Natural killer cell (primary cell): ENCODE measurements at places on chromosomes 4 and X.
A peak's percentile ranks its signal among the peaks of the same experiment; 100 is the strongest.

- H3K27me3 ChIP-seq = no peaks in the 10 kb centered on the region
- H3K4me3 ChIP-seq = no peak overlapping the region
- no peaks in the 10 kb centered on the region for H3K36me3 ChIP-seq
- H3K4me1 ChIP-seq = no peaks in the 10 kb centered on the region
- no peak overlapping the region for H3K27ac ChIP-seq
- no peak for DNase-seq
Observed at GRCh38 chr4:130485371-130485770, 1389.4 kb downstream of the C4orf33 start.

DNA sequence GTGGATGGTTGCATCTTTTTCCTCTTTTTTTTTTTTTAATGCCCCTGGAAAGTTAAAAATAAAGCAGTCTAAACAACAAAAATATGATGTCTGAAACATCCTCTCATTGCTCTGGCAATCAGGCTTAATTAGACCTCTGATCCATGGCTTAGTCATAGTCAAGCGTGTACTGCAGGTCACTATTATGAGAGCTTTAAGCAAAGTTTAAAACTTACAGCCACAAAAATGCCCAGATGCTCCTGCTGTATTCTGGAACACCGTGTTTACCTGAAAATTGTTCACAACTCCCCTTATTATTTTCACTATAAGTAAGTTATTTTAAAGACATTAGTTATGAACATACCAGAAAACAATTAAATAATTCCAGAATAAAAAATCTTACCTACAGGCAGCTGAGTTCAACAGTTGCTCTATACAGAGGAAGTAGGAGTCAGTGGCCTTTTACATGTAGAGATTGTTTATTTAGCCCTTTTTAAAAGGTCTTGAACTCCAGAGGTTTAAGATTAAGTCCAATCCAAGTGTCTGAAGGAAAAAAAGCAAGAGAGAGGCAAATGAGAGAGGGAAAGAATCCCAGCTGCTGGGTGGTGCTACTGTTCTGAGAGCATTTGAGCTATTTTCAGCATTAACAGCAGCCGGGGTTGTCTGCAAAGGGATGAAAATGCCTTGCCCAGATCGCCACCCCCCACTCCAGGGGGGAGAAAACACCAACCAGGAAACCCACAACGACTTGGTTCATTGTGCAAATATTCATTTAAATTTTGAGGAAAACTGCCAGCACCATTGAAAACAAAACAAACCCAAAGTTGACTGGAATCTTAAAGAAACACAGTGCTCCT lies 36.9 kb downstream of the SORBS2 start:
- H3K27me3 ChIP-seq = no peaks in the 10 kb centered on the region
- no peak overlapping the region for H3K4me3 ChIP-seq
- no peak overlapping the region for H3K27ac ChIP-seq
- no peak for DNase-seq
- H3K4me1 ChIP-seq = no peaks in the 10 kb centered on the region

DNA sequence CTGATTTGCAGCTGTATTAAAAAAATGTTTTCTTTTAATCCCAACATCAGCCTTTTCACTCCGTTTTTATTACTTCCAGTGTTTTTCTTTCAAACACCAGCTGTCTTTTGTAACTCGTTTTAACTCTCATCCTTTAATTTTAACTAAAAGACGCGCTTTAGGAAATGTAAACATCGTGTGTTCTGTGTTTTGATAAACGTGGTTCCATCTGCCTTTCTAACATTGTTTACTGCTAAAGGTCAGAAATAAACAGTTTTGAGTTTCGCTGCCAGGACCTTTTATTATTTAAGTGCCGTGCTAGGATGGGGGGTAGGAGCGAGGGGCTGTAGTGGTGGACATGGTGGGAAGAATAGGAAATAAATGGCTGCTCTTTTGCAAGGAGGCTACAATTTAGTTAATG lies 1.5 kb downstream of the N4BP2 start:
- H3K4me3 ChIP-seq = peak overlapping the region; percentile 55
- H3K36me3 ChIP-seq = no peaks in the 10 kb centered on the region
- no peaks in the 10 kb centered on the region for H3K27me3 ChIP-seq
- peaks cover 18% of the 10 kb centered on the region for H3K4me1 ChIP-seq

DNA sequence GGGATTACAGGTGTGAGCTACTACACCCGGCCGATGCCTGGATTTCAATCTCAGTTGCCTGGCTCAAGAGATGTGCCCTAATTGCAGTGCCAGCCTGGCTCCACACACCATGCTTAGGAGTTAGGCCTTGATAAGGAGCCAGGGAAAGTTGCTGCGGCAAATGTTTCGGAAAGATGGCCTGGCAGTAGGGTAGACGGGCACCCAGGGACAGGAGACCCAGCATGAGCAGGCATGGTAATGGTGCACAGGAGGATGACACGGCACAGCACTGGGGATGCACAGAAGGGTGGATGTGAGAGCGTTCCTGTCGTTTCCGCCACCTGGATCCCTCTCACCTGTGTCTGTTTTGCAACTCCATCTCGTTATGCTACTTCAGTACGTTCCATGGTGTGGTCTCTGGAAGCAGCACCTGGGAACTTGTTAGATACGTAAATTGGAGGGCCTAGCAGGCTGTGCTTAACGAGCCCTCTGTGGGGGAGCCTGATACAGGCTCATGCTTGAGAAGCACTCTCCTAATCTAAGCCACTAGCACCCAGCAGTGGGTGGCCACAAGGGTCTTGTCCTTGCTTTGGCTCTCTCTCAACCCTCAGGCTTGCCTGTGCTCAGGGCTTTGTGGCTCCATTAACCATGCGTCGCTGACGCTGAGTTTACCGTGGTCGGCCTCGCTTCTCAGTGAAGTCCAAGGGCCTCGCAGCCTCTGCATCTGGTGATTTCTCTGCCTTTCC lies 20.3 kb downstream of the RNF4 start:
- H3K27ac ChIP-seq = no peak overlapping the region
- no peak overlapping the region for H3K4me3 ChIP-seq
- no peaks in the 10 kb centered on the region for H3K27me3 ChIP-seq
- peaks cover 35% of the 10 kb centered on the region for H3K36me3 ChIP-seq
- DNase-seq = no peak

- no peaks in the 10 kb centered on the region for H3K27me3 ChIP-seq
- H3K36me3 ChIP-seq = no peaks in the 10 kb centered on the region
- H3K27ac ChIP-seq = no peak overlapping the region
- DNase-seq = no peak
- H3K4me3 ChIP-seq = no peak overlapping the region
- H3K4me1 ChIP-seq = no peaks in the 10 kb centered on the region
Observed at GRCh38 chr4:84403656-84404055, 95.4 kb downstream of the NKX6-1 start.
